Activated CD4-positive, alpha-beta memory T cell treated with anti-CD3 and anti-CD28 coated beads, Interleukin-2, amount 10 ng/mL, durations not matched to agents 7 days and 5 days (primary cell): ENCODE measurements at places on chromosomes 13 and 19. TPM values are rescaled to one million over a fixed set of nuclear protein-coding genes. Genes with fewer than 3 reads are reported as not detected.
A peak's percentile ranks its signal among the peaks of the same experiment; 100 is the strongest.

CACNG6 gene
- not detected for total RNA-seq

FGF22 gene
- not detected for total RNA-seq

C1QTNF9 gene
- total RNA-seq, result not detected

GRCh38 chr19:45468803-45469131 lies 971 bp downstream of the FOSB start:
- H3K36me3 ChIP-seq, result no peaks in the 10 kb centered on the region
- no peak for DNase-seq
- H3K27me3 ChIP-seq, result peaks cover 23% of the 10 kb centered on the region
- peaks cover 29% of the 10 kb centered on the region for H3K4me1 ChIP-seq

DNA sequence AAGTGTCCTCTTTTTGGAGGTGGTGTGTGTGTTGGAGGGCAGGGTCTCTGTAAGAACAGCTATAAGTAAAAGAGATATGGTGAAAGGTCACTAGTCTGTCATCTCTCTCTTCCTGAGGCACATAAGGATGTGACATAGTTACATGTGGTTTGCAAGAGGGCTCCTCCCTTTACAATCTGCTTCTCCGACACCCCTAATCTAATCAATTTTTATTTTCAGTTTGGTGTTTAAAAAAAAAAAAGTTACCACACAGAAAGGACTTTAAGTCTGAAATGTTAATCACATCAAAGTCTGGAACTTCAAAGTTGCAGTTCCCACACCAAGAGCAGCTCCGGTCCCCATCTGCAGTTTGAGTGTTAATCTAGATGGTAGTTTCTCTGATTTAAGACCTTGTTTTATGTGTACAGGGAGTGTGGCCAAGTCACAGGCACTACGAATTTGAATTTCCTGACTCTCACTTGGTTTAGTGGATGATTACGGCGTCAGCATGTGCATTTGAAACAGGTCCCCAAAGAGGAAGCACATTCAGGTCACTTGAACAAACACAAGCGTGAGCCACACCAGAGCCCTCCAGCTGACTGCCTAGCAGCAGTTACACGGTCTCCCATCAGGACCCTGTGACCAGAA lies 53.1 kb downstream of the FOXO1 start:
- peaks cover 38% of the 10 kb centered on the region for H3K36me3 ChIP-seq
- no peaks in the 10 kb centered on the region for H3K27me3 ChIP-seq
- peak; percentile 77 for DNase-seq
- H3K4me1 ChIP-seq, result peaks cover 87% of the 10 kb centered on the region
- peak overlapping the region; percentile 99 for H3K27ac ChIP-seq
- H3K4me3 ChIP-seq, result peak overlapping the region; percentile 76
